Muscle of leg (tissue), 16 donors: ENCODE measurements at places on chromosomes 5 and 9.
A peak's percentile ranks its signal among the peaks of the same experiment; 100 is the strongest.

DNA sequence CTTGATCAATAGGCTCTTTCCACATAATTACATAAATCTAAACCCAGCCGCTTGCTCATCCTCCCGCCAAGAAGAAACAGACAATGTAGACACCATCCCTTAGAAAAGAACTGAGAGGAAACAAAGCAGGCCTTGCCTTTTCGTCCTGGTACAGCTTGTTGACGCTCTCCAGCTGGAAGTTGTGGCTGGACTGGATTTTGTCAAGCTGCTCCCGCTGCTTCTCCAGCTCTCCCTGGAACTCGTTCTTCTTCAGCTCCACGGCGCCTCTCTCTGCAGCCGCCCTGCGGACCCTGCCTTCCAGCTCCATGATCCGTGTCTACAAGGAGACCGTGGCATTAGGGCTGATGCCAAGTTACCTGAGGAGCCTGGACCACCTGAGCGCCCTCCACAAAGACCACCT, 22.1 kb downstream of the GOLM1 start:
- no peak for DNase-seq

GRCh38 chr9:128786681-128787601, at the start of gene TBC1D13:
TSS of gene TBC1D13 (plus strand) at chr9:128787253. CDS start at chr9:128787354, 101 bp downstream.
- DNase-seq, result peak; percentile 90

- DNase-seq, result no peak
These were observed 82.6 kb downstream of the SMIM23 start for GRCh38 chr5:171868236-171868635.

DNA sequence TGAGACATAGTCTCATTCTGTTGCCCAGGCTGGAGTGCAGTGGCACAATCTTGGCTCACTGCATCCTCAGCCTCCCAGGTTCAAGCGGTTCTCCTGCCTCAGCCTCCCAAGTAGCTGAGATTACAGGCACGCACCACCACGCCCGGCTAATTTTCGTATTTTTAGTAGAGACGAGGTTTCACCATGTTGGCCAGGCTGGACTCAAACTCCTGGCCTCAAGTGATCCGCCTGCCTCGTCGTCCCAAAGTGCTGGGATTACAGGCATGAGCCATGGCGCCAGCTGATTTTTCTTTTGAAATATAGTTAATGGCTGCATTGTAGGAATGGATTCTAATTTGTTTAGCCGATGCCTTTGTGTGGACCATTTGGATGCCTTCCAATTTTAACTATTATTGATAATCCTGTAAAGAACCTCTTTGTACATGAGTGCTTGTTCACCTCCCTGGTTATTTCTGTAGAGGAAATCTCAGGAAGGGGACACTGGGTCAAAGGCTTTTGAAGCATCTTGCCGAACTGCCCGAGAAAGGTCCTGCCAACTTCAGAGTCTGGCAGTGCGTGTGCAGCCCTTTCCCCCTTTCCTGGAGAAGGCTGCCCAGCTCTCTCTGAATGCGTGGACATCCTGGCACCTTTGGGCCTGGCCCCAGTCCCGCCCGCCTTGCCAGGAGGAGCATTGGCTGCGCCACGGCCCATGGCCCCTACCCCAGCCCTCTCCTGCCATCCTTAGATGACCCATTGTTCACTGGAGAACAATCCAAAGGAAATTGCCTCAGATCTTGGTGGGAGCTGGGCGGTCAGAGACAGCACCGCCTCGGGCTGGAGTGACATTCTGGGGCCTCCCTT, 8.9 kb upstream of the NUP214 start:
- DNase-seq, result no peak

- peak; percentile 60 for DNase-seq
These were observed 75.5 kb downstream of the MAPKAP1 start for GRCh38 chr9:125631391-125632085.

DNA sequence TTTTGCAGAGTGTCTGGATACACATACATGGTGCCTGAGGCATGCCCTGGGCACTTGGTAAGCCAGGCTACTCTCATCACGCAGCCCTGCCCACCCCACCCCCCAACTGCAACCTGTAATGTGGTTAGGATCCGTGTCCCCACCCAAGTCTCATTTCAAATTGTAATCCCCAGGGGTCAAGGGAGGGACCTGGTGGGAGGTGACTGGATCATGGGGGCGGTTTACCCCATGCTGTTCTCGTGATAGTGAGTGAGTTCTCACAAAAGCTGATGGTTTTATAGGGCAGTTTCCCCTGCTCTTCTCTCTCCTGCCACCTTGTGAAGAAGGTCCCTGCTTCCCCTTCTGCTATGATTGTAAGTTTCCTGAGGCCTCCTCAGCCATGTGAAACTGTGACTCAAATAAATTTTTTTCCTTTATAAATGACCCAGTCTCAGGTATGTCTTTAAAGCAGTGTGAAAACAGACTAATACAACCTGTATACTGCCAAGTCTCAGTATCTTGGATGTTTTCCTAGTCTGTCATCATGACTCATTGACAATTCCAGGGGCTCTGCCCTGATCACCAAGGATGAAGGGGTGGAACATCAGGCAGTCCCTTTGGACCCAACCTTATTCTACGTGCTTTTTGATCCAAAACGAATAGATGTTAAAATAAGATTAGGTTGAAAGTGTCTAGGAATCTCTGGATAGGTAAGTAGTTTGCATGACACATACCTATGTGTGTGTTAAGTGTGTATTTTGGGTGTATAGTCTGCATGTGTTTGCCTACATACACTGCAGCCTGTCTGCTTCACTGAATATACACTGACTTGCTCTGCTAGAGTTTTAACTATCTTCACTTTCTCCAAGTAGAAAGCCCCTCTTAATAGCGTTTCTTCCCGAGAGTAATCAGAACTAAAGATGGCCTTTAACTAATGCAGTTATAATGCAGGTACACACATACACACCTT, 293.8 kb downstream of the SLIT3 start:
- DNase-seq, result no peak

GRCh38 chr5:115313052-115313451, 16.6 kb upstream of the CCDC112 start:
- DNase-seq, result no peak

- DNase-seq, result no peak
These were observed 42.9 kb upstream of the FAM120AOS start for GRCh38 chr9:93496285-93496684.

DNA sequence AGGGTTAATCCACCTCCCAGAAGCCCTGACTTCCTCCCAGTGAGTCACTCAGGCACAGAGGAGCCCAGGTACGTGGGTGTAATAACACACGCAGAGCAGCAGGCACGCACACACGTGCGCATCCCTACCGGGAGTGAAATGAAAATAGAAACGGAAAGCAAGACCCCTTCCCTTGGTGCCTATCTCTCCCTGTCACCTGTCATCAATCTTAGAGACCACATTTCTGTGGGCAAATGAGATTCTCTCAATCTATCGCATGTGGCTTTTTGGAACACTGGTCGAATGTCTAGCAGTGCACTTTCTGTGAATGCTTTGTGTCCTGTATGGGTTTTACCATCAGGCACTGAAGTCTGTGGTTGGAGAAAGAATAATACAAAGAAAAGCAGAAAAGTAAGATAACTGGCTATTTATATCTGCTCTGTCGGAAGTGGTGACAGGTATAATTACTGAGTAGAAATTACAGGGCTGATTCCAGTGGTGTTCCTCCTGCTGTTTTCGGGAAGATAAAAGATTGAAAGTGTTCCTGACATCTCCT, 137.7 kb upstream of the GRIA1 start:
- DNase-seq, result no peak

DNA sequence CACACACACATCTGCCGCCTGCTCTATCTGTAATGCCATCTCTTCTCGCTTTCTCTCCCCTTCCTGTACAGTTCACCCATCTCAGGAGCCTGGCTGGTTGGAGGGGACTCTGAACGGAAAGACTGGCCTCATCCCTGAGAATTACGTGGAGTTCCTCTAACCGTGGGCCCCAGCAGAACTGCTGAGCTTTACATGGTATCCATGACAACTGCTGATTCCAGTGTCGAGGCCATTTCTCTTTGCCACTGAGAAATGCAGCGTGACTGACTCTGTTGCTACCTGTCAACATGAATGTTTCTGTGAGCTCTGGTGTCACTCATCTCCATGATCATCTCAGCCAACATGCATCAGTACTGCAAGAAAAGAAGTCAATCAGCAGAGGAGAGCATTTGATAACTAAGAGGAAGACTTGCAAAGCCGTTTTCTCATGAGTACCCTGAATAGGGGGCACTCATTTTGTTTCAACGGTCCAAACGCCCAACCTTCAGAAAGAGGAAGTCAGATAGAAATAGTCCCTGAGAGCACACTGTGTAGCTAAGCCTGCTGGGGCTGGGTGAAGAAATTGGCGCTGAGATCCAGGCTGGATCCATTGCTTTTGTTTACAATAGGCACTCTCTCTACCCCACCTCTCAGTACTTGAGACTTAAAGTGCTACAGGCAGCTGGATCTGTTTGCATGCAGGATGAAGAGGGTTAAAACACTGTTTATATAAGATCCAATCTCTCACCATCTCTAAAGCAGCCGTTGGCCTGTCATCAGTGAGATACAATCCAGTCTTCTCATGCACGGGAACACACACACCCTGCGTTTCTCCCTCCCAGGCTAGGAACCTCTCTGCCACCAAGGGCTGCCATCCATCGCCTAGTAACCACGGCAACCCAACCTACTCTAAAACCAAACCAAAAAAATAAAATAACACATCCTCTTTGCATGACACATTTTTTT, 180.9 kb downstream of the NR3C1 start:
- peak; percentile 75 for DNase-seq

- no peak for DNase-seq
These were observed 637.2 kb downstream of the PDE4D start for GRCh38 chr5:59256331-59256730.

DNA sequence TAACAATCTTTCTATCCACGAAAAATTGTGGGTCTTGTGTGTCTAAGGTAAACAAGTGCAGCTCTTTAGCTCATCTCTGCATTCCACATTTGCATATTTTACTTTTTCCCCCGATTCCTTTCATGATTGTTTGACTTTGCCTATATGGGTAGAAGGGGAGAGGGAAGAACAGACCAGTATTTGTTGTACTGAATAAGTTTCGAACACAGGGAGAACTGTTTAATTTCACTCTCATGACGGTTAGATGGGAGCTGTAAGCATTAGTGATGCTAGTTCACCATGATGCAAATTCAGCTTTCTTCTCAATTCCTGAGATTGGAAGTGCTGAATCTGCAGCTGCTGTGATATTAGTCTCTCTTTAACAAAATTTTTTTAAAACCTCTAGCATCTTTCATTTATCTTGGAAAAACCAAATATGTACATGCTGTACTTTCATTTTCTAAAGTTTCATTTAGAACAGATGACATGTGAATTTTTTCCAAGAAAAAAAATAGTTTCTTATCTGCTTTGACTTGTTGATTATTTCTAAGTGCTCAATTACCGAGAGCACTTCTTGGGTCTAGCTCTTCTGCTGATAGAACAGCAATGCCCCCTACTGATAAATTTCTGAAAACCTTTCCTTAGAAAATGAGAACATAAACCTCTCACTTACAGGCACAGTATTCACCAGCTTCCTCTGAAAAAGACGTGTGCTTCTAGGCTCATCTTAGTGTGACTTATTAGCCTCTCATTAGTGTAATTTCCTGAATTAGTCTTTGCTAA, 149.5 kb downstream of the BAAT start:
- peak; percentile 36 for DNase-seq

- DNase-seq, result no peak
These were observed 52.8 kb upstream of the RAI14 start for GRCh38 chr5:34603378-34603777.
